ENCODE measurements at places on chromosomes 2 and 18.

DNA sequence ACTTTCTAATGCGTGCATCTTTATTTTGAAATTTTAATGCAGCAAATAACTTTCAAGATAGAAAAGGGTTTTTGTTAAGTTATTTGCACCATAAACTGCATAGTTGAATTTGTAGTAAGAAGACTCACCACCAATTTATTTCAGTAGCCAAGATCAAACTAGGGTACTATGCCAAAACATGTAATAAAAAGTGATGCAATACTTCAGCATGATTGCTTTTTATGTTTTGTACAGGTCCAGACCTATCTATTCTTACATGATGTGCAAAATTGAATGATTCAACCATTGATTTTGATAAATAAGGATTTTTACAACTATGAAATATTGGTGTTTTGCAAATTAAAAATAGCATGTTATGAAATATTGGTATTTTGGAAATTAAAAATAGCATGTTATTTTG, 26.7 kb downstream of the AGPS start:
- DNase-seq, result peak; percentile 21

GRCh38 chr2:237122214-237122666, 36.6 kb downstream of the COPS8 start:
- peak; percentile 58 for DNase-seq

GRCh38 chr2:235043762-235044500, 92.1 kb downstream of the SH3BP4 start:
- DNase-seq, result no peak

DNA sequence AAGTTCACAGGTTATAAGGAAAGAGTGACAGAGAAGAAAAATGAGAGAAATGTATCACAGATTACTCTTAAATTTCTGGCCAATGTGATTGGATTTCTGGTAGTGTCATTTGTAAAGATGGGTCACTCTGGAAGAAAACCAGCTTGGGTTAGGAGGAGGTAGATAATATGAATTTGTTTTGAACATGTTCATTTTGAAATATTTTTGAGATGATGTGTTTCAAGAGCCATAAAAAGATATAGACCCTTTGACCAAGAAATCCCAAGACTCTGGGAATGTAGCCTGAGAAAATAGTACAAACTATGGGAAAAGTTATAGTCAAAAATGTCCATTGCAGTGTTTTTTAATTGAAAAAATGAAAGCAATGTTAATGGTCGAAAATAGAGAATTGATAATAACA, 70.7 kb downstream of the CALCRL start:
- DNase-seq, result no peak

GRCh38 chr18:62282188-62282629, 42.9 kb upstream of the TNFRSF11A start:
- DNase-seq, result no peak

DNA sequence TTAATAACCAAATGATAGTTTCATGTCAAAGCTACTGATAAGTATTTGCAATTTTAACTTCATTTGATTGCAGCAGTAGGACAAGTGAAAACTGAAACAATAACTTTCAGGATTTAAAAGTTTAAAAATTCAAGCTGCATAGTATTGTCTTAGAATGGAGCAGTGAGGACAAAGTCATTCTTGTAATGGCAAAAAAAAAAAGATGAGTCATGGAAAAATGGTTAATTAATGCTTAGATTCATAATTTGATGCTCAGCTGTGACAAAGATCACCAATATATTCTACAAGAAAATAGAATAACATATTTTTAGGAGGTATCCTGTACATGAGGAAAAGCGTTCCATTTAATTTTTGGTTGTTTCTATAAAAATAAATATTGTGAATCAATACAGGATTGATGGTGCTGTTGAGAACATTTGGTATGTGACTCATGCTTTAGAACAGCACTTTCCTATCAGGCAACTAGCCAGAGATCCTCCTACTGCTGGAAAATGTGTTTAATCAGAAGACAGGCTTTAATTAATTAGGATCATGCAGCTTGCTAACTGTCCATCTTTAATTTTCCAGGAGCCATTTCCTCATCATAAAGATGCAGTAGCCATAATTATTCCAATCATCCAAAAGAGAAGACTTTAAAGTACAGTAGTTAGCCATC, 239.0 kb upstream of the MMADHC start:
- DNase-seq, result no peak

DNA sequence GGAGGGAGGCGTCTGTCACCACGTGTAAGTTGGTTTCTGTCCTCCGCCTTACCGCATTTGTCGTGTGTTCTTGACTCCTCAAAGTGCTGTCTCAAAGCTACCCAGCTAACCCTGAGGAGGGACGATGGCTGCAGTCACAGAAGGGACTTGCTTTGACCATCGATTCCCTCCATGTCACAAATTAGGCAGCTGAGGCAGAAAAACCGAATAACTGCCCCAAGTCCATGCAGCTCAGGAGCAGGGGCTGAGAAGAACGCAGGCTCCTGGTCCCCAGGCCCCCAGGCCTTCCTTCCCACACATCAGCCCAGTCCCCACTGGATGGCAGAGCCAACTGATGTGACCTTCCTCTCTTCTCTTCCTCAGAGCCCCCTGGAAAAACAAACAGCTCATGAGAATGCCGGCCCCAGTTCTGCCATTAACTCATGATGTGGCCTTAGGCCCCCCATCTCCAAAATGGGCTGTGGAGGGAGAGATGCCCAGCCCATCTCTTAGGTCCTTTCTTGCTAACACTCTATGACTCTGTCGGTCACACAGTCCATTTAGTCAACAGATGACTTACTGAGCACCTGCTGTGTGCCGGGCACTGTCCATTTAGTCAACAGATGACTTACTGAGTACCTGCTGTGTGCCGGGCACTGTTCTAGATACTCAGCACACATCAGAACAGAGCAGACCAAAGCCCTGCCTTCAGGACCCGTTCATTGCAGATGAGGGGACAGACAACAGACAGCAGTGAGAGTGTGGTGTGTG, 19.6 kb downstream of the MTERF4 start:
- no peak for DNase-seq

DNA sequence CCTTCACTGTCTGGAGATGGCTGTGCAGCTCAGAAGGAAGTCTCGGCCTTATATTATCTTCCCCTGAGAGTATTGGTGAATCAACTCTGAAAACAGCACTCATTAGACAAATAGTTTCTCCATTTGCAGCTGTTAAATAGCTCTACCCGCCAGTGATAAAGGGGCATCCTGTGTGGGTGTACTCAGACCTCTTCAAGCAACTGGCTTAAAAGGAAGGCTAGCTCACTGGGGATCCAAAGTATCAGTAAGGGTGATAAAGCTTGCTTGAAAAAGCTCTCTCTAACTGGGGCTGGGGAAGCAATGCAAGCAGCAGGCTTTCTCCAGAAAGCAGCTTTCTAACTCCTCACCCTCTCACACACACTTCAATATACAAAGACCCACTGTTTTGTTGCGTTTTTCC, 64.9 kb upstream of the PSMD14 start:
- DNase-seq, result peak; percentile 59

DNA sequence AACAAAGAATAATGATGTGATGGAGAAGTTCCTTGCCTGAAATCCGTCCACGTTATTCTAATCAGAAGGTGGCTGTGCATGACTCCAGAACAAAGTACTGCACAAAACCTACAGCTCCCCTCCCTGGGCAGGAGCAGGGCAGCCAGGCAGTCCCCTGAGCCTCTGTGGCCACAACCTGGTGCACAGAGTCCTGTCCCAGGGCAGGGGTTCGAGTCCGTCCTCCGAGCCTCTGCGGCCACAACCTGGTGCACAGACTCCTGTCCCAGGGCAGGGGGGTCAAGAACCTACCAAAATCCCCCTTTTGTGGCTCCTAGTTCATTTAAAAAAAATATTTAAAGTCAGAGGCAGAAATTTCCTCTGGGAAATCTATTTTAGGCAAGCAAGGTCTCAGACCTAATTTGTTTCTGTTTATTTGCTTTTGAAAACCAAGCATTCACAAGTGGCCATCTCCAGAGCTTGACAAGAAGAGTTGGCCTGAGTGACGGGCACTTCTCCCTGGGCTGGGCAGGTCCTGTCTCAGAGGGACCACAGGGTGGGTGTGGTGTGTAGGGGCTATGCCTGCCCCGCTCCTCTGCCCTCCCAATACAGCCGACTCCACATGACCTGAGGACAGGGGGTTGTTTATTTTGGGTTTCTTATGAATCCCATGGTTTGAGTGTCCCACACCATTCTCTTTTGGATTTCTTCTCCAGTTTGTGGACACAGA, 255.9 kb upstream of the PXDN start:
- DNase-seq, result no peak

DNA sequence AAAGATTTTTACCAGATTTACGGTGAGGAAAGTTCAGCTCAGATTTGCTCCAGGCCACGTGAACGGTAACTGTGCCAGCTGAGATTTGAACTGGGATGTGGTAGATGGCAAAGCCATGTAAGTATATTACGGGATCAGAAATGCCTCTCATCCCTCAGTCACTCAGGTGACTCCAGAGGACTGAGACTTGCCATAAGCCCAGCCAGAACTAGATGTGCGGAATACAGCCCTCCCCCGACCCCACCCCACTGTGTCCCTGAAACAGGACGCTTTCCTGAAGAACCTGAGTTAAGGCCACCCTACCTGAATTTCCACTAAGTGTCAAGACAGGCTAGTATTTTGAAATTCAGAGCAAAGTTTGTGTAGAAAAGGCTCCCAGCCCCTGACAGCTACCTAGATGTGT, 1.3 kb upstream of the FHL2 start:
- DNase-seq, result no peak

DNA sequence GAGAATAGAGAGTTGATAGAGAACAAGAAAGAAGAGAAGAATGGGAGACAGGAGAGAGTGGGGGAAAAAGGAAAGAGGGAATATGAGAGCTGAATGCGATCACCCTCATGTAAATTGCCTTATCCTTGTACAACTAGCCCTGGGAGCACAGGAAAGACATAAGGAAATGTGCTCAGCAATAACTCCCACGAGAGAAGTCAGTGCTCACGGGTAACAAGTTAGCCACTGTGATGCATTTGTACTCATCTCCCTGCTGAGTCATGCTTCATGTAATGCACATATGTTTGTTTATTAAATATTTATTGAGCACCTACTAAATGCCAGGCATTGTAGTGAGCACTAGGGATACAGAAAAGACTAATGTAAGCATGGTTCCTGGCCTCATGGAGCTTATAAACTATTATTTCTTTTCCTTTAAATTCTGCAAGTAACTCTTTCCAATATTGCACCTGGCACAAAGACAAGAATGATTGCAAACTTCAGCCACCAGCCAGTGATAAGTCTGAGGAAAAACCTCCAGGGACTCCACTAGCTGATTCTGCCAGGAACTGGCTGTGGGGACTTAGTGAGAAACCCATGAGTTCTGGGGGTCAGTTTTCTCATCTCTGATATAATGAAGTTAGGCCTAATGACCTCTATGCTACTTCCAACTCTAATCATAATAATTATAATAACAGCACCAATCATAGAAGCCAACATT, 124.1 kb downstream of the LNPK start:
- no peak for DNase-seq

DNA sequence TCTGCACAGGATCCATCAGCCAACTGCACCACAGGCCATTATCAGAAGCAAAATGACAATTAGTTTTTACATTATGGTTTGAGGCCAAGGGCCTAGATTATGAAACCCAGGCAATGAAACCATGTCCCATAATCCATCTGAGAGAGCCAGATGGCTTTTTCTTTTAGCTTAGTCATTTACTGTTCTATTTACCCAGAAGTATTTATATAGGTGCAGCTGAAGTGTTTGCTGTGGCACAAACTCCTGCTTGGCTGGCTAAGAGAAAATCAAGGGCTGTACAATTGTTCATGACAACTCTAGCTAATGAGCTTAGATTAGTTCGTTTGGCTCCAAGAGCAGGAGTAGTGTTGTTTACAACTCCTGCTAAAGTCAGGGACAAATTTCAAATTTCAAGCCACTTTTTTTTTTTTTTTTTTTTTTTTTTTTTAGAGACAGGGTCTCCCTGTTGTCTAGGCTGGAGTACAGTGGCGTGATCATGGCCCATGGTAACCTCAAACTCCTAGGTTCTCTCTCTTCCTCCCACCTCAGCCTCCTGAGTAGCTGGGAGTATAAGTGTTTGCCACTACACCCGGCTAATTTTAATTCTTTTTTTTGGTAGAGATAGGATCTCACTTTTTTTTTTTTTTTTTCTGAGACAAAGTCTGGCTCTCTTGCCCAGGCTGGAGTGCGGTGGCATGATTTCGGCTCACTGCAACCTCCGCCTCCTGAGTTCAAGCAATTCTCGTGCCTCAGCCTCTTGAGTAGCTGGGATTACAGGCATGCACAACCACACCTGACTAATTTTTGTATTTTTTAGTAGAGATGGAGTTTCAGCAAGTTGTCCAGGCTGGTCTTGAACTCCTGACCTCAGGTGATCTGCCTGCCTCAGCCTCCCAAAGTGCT, 18.4 kb upstream of the REV1 start:
- no peak for DNase-seq

DNA sequence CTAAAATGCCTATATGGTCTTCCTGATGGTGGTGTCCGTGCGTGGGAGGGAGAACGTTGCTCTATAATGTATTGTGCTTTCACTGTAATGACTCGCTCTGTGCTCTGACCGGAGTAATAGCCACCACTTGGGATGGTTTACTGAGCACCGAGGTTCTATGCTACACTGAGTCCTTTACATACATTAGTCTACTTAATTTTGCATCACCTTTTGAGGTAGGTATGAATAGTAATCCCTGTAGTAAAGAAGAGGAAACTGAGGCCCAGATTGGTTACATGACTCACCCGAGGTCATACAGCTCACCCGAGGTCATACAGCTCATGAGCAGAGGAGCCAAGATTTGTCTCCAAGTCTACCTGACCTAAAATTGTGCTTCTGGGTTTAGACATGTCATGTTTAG, 79.5 kb downstream of the ARMC9 start:
- no peak for DNase-seq

GRCh38 chr2:103159018-103159417, 397.2 kb downstream of the TMEM182 start:
- DNase-seq, result no peak

DNA sequence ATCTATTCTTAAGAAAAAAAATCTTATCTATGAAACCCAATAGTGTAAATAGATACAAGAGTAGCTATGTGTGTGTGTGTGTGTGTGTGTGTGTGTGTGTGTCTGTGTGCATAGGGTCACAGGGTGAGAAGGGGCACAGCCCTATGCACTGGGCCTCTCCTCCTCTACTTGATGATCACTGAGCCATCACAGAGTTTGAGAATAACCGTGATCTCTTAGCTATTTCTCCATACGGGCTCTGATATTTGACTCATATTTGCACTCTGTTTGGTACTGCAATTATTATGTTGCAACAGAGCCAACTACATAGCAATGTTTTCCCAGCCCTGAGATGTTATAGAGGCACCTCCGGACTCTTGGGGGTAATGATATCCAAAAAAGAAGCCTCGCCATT, 28.8 kb upstream of the SLC40A1 start:
- no peak for DNase-seq

- no peak for DNase-seq
Measured at GRCh38 chr18:28123401-28124030, 53.4 kb downstream of the CDH2 start.

GRCh38 chr2:78351208-78351607, 674.3 kb upstream of the REG3G start:
- DNase-seq, result peak; percentile 35

GRCh38 chr2:39839261-39839848, 60.3 kb upstream of the THUMPD2 start:
- no peak for DNase-seq

DNA sequence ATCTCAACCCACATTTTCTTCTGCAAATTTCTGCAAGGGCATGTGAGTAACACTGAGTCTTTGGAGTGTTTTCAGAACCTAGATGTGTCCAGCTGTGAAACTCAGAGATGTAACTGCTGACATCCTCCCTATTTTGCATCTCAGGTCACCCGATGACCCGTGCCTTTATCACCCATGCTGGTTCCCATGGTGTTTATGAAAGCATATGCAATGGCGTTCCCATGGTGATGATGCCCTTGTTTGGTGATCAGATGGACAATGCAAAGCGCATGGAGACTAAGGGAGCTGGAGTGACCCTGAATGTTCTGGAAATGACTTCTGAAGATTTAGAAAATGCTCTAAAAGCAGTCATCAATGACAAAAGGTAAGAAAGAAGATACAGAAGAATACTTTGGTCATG, 8.0 kb downstream of the UGT1A1 start:
- no peak for DNase-seq

Measured in NAMALWA (cell line).